ENCODE measurements at places on chromosomes 4 and X.

GRCh38 chrX:68647156-68647957 lies at the start of gene STARD8:
Gene STARD8 (plus strand): TSS chrX:68647666. CDS start chrX:68647883, 217 bp downstream.
- DNase-seq, result no peak

GRCh38 chrX:129769467-129770154 lies 10.1 kb upstream of the SASH3 start:
- peak; percentile 92 for DNase-seq

DNA sequence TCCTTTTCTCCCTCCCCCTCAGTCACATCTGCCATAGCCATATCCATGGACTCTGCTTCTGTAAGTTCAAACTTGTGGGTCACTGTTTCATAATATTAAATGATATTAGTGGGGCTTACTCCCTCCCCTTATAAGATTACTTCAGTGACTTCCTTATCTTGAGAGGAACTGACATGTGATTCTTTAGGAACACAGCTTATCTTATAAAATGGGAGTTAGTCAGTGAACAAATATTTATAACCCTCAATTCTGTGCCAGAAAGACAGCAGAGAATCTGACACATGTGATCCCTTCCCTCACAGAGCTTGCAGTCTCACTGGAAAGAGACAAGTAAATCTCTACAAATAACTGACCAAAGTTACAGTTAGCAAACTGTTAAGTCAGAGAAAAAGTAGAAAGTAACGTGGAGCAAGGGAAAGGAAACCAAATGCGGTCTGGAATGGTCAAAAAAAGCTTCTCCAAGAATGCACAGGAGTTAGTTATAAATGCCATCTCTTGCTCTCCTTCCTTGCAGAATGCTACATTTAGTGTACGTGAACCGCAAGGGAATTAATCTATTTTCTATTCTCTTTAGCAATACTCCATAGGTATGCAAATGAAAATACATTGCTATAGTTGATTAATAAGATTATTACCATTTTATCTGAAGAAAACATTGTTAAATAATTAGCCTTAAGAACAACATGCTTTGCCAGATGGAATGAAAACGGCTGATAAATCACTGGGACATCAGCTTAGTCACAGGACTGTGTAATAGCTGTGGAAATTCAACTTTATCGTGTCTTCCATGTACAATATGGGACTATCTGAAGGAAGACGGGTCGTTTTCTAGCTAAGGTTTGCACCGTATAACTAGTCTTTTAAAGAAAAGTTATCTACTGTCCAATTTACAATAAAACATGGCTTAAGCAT lies 29.0 kb downstream of the SGMS2 start:
- no peak for DNase-seq

GRCh38 chr4:7747062-7747385 lies 192.6 kb downstream of the AFAP1 start:
- DNase-seq, result no peak

DNA sequence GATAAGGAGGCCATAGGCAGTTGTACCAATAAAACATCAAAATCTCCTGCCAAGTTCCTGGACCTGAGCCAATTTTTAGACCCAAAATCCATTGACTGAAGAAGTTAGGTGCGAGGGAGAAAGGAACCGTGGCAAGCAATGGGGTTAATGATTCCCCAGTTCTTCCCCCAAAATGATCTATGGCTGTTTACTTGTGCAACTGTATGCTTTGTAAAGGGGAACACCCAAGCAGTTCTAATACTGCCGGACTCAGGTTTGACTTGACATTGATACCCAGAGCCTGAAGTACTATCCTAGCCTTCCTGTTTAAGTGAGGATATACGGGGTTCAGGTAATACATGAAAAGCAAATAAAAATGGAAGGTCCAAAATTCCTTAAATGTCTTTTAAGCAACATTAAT lies 6.7 kb upstream of the EIF4E start:
- no peak for DNase-seq

DNA sequence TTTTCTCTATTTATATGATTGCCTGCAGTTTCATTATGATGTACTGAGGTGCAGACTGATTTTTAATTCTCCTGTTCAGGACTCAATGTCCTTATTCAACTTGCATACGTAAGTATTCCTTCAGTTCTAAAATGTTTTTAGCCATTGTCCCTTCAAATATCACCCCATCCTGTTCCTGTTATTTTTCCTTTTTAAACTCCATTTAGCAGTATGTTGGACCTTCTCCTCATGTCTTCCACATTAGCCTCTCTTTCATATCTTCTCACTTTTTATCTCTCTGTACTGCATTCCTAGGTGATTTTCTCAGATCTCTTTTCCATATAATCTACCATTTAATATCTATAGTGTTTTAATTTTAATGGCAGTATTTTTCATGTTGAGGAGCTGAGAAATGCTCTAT lies 317.7 kb downstream of the NR3C2 start:
- DNase-seq, result no peak

Data from CD4-positive, alpha-beta T cell treated with Interleukin-6 at 100 ng/mL for 8 hours (primary cell).